ENCODE measurements at places on chromosomes 12 and 14.

DNA sequence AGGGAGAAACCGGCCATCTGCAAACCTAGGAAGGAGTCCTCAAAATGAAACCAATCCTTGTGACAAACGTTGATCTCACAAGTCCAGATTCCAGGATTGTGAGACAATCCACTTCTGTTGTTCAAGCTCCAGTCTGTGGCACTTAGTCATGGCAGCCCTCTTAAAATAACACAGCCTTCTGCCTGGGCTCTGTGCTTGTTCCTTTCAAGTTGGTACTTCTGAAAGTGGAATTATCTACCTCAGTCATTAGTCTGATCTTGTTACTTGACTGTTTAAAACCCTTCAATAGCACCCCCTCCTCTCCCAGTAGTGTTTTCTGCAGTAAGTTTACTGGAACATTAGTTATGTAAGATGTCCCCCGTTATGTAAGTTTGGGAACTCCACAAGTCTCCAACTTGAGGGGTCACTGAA is 111.0 kb upstream of the HIF1A start:
- no peak for DNase-seq

DNA sequence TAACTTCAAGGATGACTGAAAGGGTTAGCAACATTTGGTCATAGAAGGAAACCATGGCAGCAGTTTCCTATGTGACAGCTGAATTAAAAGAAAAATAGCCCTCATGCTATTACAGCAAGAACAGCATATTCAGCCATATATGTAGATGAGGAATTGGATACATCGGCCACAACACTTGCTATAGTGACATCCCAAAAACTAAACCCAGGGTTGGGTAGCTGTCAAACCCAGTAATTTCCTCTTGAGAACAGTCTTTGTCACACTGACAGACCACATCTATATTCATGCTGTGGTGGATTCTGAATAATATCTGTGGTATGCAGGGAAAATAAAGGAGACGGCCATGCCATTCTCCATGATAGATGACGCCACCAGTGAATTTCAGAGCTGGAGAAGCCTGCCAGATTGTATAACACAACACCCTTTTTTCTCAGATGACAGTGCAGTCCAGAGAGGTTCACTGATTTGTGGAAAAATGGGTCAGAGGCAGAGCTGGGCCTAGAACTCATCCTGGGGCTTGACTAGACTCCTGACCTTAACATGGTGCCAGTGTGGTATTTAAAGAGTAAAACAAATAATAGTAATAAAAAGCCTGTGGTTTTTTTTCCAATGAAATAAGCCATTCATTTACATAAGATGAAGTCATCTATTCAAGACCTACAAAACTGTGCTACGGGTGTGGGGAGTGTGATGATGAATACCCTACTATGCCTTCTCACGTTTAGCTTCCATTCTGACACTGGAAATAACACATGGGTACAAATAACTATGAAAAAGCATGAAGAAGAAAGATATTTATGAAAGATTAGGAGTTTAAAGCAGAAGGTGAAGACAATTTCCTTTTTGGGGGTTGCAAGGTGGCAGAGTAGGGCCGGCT is 32.3 kb downstream of the EFCAB11 start:
- no peak for DNase-seq

DNA sequence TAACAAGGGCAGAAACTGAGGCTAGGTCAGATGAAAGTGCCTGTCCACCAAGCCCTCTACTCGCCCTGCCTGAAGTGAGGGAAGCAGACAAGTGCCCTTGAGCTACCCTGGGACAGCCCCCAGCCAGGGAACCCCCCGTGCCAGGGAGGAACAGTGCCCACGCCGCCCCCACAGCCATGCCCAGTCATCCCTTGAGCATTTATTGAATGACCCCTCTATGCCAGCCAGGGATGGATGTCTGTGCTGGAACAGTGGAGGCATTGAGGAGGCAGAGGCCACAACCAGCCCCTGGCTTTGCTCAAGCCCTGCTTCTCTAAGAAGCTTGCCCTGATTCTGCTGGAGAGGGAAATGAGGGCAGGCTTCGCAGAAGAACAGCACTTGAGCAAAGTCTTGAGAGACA is 3.7 kb upstream of the AQP6 start:
- no peak for DNase-seq

- no peak for DNase-seq
These were observed 143.5 kb downstream of the PAX9 start for GRCh38 chr14:36805131-36805559.

GRCh38 chr12:21984375-21984774 is 43.1 kb upstream of the ABCC9 start:
- DNase-seq = no peak

All from AG04449 (cell line).